SK-MEL-5 (cell line): ENCODE measurements at places on chromosomes 1 and 21. TPM values are rescaled to one million over a fixed set of nuclear protein-coding genes. Genes with fewer than 3 reads are reported as not detected.
A peak's percentile ranks its signal among the peaks of the same experiment; 100 is the strongest.

Gene ALX3
- not detected in 2 replicates for total RNA-seq

Gene TFF3
- 0.13 and 0.16 TPM in 2 replicates for total RNA-seq

Gene RAB7B
- total RNA-seq = 2.6 and 3.4 TPM in 2 replicates

- no peak for DNase-seq
Observed at GRCh38 chr1:78156805-78157521, 111.2 kb downstream of the GIPC2 start.

GRCh38 chr1:186985889-186986491, 157.2 kb downstream of the PLA2G4A start:
- DNase-seq = peak; percentile 74

Gene OXCT2
- total RNA-seq = 0.24 and 0.26 TPM in 2 replicates

GRCh38 chr1:70386121-70386520, 24.9 kb upstream of the CTH start:
- DNase-seq = no peak

GRCh38 chr1:93969371-93969770, 60.1 kb upstream of the GCLM start:
- no peak for DNase-seq

DNA sequence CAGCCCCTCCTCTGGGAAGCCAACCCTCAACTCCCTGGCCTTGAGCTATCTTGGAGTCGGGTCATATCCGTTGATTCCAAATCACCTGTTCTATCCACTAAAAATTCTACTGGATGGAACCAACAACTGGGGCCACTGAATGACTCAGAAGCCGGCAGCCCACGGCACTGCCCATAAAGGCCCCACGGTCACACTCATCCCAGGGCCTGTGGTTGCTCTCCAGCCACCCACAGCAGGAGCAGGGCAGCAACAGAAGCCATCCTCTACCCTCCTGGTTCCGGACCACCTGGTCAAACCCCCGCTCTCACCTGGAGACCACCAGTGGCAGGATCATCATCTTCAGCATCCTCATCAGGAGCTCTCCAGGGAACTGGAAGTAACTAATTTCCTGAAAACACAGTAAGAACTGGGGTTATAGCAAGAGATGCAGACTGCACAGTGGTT, 8.4 kb downstream of the SLC1A7 start:
- no peak for DNase-seq

DNA sequence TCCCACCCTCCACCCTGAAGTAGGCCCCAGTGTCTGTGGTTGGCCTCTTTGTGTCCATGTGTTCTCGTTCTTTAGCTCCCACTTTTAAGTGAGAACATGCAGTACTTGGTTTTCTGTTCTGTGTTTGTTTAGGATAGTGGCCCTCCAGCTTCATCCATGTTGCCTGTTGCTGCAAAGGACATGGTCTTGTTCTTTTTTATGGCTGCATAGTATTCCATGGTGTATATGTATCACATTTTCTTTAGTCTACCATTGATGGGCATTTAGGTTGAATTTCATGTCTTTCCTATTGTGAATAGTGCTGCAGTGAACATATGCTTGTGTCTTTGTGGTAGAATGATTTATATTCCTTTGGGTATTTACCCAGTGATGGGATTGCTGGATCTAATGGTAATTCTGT, 6.1 kb downstream of the HIPK1 start:
- no peak for DNase-seq

Gene KCNE2
- total RNA-seq = not detected in 2 replicates

Gene MRPS15
- total RNA-seq = 99.6 and 113 TPM in 2 replicates

Gene SLC6A17
- 5.7 and 6.9 TPM in 2 replicates for total RNA-seq

Gene CNR2
- total RNA-seq = not detected in 2 replicates

- no peak for DNase-seq
Observed at GRCh38 chr1:89855413-89856123, 34.7 kb downstream of the LRRC8D start.

Gene PGLYRP3
- not detected in 2 replicates for total RNA-seq

- DNase-seq = no peak
Observed at GRCh38 chr1:110418729-110419128, 11.2 kb upstream of the LAMTOR5 start.

Gene OR10J1
- not detected in 2 replicates for total RNA-seq

DNA sequence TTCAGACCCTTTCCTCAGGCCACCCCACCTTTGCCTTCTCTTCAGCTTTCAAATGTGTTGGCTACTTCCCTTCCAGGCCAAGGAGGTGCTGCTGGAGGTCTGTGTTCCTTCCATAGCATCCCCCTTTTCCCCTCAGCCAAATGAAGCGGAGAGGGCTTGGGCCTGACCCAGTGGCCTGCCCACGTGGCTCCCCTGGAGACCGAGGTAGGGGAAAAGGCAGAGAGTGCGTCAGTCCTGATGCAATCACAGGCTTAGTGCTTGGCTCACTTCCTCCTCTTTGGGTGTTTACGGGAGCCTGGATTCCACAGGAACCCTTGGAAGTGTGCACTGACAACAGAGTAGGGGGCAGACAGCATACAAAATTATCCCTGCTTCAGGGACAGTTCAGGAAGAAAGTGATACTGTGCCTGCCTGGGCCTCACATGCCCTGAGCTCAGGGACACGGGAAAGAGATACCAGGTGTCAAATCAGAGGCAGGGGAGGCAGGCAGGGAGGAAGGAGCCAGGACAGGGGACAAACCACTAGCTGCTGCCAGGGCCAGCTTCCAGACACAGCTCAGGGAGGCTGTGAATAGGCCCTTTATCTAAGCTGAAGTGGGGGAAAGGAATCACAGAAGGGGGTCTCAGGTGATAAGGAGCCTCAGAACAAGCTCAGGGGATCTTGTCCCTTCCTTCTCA, 16.6 kb upstream of the PTP4A2 start:
- peak; percentile 91 for DNase-seq

DNA sequence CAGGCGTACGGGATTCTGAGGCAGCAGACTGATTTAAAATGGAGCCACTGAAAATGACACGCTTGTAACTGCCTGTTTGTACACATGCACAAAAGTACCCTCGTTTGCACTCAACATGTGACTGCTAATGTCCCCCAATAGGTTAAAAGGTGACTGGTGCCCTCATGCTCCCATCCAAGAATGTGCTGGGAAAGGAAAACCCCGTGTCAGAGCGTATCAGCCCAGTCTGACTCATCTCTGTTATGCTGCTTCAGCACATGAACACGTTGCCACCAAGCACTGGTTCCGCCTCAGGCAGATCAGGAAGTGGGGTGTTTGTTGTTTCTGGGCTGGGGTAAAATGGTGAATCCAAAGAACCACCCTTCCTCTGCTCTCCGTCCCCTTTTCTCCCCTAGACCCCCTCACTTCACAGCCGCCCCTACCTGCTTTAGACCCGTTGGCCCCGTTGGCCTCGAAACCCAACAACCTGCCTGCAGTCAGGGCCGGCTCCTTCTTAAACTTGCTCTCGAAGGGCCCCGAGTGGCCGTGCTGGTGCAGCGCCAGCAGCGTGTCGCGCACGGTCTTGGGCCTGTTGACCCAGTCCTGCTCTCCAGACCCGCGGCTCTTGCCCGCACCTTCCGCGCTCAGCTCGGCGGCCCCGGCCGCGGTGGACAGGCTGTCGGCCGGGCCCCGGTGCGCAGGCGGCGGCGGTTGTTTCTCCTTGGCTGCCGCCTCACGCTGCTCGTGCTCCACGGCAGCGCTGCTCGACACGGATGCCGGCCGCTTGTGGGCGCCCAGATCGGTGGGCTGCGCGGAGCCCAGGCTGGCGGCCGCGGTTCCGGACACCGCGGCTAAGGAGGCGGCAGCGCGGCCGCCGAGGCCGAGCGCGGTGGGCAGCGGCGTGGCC, 1.7 kb downstream of the IRF2BP2 start:
- peak; percentile 91 for DNase-seq
